Breast epithelium (tissue), 4 donors: ENCODE measurements at places on chromosomes 7 and 10.
A peak's percentile ranks its signal among the peaks of the same experiment; 100 is the strongest.

DNA sequence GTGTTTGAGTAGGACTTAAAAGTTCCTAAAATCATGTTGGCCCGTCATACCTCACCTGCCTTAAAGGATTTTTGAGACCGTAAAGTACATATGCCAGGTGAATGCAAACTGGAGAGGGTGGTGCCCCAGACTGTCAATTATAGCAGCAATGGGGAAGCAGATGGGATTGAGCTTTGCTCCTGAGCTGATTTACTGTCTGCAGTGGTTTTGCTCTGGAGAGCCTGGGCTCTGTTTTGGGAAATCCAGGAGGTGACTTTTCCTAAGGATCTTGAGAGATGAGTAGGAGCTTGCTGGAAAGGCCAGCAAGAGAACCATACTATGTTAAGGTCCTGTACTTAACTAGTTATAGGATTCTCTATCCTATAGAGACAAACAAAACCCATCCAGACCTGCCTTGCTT lies 43.0 kb downstream of the COL13A1 start:
- no peak for DNase-seq

DNA sequence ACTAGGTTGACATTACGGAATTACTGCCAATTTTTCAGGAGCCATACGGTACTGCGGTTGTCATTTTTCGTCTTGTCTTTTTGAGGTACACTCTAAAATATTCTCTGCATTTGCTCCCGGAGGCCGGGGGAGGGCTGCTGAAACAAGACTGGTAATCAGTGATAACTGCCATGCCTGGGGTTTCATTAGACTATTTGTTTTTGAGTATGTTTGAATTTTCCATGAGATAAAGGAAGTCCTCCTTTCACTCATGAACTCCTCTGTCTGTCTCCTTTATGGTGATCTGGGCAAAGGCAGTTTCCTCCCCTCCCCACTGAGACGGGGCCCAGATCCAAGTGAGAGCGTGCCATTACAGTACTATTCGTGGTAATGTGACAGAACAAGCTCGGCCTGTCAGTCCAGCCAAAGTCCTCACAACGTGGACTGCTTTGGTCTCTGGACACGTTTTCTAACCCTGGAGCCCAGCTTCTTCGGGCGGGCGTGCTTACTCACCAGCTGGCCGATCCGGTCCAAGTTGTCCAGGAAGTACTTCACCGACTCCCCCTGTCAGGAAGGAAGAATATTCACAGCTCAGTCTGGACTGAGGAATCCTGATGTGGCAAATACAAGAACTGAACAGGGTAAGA lies 45.1 kb downstream of the AMZ1 start:
- DNase-seq = peak; percentile 71

GRCh38 chr10:102644066-102644645 lies at the start of gene TRIM8:
Gene TRIM8 (plus strand): TSS chr10:102644479. CDS start chr10:102644618, 139 bp downstream.
- no peak for DNase-seq

- DNase-seq = peak; percentile 81
These were observed 6.9 kb upstream of the CYP2E1 start for GRCh38 chr10:133520193-133520738.

DNA sequence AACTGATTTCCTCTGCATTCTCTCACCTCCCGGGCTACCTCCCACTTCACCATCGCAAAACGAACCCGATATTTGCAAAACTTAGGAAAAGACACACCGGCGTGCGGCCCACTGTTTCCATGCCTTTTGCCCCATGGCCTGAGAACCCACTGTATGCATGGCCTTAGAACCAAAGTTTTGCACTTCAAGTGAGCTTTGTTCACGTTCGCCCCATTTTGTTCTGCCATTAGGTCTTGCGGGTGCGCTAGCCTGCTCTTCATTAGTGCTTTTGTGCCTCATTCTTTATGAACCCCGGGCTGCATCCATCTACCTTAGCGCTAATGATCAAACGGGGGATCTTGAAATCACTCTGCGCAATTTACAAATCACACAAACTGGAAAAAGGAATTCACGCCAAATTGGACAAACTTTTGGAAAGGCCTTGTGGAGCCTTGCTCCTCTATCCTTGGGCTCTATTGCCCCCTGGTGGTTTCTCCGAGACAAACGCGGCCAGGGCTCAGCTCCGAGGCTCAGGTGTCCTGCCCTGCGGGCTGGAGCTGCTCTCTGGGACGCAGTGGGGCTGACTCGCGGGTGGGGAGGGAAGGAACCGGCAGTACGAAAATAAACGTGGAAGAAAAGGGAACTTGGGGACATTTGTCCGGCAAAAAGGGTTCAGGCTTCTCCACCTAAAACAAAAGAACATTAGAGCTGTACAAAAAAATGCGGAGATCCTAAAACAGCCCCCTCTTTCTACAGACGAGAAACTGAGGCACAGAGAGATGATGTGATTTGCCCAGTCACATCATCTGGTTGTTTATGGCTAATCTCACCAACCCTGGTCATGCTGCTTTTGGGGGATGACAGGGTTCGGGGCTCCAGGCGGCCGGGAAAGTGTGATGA lies 300.4 kb upstream of the NFE2L3 start:
- DNase-seq = peak; percentile 75
